Right ventricle myocardium inferior (tissue), 1 donor: ENCODE measurements at places on chromosomes 3 and 15. TPM values are rescaled to one million over a fixed set of nuclear protein-coding genes. Genes with fewer than 3 reads are reported as not detected.
A peak's percentile ranks its signal among the peaks of the same experiment; 100 is the strongest.

DNA sequence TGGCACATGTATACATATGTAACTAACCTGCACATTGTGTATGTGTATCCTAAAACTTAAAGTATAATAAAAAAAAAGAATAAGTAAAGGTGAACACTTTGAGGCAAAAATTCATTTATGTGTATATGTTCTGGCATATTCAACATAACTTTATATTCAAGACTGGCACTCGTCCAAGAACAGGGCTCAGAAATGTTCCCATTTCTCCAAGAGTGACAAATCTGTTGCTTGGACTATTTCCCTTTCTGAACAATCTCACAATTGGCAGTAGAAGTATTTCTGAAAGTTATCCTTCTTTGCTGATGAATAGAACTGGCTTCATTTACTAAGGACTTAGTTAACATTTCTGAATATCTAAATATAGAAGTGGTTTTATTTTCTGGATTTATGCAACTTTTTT, 212.8 kb downstream of the ADAMTSL3 start:
- no peak for DNase-seq

The FGD5 gene
- total RNA-seq, result 16.5 TPM

The GOLGA8G gene
- not detected for total RNA-seq

- no peak for DNase-seq
Measured at GRCh38 chr3:158494673-158495072, 76.3 kb upstream of the MLF1 start.

DNA sequence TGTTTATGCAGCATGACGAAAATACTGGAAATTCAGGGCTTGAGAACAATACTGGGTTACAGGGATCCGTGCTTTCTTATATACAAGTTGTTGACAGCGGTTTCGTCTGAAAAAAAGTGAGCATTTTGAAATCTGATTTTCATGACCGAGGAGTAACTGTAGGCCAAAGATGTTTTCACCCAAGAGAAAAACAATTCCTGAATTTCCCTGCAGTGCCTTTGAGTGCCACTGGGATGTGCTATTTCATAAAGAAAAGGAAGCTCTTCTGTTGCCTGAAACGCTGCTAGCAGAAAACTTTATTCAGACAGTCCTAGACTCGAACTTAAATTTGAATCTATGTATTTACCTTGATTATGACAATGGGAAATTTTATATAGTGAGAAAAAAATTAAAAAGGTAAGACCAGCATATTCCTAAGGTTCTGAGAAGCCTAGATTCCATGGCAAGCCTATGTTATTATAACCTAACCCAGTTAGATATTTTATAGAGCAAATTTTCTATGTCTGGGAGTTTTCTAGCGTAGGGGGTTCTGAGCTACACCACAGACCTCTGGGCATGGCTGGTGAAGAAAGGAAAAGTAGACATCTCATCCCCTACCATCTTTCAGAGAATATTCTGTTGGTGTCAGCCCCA, 30.2 kb downstream of the KCNAB1 start:
- DNase-seq, result no peak

GRCh38 chr3:85939074-85939482, 980.3 kb downstream of the CADM2 start:
- DNase-seq, result no peak

The CHL1 gene
- total RNA-seq, result 24.8 TPM

The TIMP4 gene
- total RNA-seq, result 23.8 TPM

DNA sequence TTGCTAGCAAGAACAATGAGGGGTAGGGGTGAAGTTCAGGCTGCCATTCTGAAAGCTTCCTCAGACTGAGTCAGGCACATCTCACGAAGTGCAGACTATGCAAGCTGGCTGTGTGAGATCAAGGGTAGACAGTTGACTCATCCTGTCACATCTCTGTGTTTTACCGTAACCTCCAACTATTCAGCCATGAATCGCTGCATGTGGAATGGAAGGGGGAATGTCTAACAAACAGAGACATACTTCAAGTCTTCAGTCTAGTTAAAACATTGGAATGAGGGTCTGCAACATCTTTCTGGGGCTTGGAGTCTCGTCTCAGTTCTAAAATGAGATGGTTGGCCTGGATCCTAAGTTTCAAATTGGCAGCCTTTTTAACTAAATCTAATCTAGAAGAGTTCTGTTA, 25.9 kb downstream of the AGTR1 start:
- DNase-seq, result no peak

The COPG1 gene
- total RNA-seq, result 83.9 TPM

DNA sequence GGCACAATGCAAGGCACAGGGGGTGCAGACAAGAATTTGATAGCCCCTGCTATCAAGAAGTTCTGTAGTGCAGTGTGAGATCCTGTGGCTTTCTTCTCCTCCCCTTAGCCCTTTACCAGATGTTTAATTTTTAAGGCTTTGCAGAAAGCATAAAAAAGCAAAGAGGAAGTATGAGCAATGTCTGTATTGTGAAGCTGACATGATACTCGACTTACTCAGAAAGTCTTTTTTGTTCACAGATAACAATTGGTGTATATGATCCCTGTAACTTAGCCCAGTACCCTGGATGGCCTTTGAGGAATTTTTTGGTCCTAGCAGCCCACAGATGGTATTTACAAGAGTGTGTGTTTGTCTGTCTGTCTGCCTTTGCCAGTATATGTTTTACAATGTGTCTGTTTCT, 58.9 kb downstream of the ATG7 start:
- no peak for DNase-seq

GRCh38 chr3:114496021-114496434, 202.2 kb downstream of the TIGIT start:
- DNase-seq, result peak; percentile 74

The SLCO2A1 gene
- total RNA-seq, result 7.8 TPM

The AGBL1 gene
- not detected for total RNA-seq

GRCh38 chr15:39998511-39999077, 40.4 kb downstream of the SRP14 start:
- no peak for DNase-seq

DNA sequence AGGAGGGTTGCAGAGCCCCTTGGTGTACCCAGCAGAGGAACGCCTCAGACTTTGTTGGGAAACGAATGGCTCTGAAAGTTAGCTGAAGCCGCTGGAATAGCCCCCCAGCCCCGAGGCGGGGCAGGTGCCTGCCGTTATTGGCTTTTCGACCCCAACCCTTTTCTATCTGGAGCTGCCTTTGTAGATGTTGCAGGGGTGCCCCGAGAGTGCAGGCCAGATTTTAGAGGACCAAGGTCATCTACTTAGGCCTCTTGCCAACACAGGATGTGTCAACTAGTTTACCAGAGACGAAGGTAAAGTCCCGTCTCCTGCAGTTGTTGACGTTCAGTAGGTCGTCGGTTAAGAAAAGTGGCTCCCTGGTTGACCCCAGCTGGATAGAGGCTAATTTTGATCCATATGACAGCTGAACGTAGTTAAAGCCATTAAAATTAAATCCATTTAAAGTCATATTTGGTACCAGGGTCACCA, 579 bp upstream of the UBE3A start:
- DNase-seq, result no peak

The SPATA12 gene
- total RNA-seq, result not detected

The RTP4 gene
- 1.2 TPM for total RNA-seq
